Endothelial cell of umbilical vein (primary cell): ENCODE measurements at places on chromosomes 6 and 20. TPM values are rescaled to one million over a fixed set of nuclear protein-coding genes. Genes with fewer than 3 reads are reported as not detected.

DNA sequence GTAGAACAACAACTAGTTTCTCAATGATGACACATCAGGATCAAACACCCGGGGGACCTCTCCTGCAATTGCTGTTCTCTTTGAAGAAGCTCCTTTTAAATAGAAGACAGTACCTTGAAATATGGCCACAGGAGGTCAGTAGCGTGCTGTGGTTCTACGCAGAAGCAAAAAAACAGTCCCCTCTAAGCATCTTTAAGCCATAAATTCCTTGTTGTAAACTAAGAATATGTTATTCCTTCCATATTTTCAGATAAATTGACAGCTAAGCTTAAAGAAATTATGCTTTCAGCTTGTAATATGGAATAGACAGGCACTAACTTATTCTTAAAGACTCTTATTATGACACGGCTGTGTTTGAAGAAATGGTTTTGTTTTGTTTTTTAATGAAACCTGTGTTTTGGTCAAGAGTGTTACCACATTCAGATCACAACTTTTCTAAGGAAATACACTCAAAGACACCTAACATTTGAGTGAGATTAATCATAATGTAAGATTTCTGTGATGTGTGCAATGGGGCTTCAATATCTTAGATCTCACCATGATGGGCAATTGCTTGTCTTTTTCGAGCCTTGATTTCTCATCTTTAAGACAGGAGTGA lies 49.7 kb upstream of the IL20RA start:
- peak; percentile 75 for DNase-seq

DNA sequence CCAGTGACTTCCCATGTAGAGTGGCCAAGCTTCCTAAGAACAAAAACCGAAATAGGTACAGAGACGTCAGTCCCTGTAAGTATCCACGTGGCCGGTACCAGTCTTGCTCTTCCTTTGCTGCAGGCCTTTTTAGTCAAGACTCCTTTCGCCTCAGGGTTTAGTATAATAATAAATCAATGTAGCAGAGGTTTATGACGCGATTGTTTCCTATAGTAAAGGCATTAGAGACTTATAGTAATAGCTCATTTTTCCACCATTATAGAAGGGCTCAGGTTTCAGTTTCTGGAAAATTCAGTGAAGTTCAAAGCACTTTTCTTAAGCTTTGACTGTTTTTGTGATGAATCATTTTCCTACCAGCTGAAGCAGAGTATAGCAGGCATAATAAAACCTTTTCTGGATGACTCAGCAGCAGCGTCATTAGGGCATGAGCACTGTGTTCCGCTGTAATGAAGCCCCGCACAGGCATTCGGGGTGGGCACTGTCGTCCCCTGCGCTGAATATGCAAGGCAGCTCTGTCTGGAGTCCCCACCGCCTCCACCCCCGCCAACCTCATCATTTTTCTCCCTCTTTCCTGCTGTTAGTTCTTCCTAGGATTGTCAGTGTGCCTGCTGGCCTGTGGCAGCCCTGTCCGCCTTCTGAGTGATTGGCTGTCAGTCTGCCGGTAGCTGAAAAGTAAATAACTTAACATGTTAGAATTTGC lies 51.3 kb downstream of the PTPN1 start:
- peak; percentile 97 for DNase-seq

DNA sequence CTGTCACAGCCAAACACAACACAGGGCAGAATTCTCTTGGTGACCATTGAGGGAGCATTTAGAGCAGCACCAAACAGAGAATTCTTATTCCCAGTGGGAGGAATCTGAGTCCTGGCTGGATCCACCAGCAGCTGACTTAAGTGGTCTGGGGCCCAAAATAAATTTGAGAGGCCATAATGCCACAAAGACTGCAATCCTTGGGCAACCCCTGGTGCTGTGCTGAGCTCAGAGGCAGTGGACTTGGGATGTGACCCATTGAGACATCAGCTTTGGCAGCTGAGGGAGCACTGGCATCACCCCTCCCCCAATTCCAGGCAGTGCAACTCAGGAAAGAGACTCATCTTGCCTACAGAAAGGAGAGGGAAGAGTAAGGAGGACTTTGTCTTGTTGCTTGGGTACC lies 48.6 kb upstream of the THBS2 start:
- DNase-seq: no peak

DNA sequence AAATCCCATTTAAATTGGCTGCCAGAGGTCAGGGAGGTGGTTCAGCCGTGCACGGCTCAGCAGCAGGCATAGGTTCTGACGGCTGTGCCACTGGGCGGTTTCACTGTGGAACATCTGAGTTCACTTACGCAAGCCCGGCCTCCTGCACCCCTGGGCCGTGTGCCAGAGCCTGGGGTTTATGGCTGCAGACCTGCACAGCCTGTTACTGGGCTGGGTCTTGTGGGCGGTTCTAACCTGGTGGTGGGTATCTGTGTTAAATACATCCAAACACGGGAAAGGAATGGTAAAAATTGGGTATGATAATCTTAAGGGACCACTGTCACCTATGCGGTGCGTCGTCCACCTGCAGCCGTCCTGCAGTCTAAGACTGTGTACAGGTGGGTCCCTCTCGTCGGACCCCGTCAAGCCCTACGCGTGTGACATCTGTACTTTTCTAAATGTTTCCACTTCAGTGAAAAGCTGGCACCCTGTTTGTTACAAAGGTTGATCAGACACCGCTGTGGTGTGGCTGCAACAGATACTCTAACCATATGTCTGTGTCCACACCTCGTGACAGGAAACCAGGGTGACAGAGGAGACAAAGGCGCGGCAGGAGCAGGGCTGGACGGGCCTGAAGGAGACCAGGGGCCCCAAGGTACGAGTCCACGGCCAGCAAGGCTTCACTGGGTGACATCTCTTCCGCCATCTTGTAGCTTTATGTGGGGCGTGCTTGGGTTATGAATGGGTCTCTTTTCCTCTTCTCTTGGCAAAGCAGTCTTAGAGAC lies 21.5 kb downstream of the COL9A3 start:
- no peak for DNase-seq

GRCh38 chr6:53805016-53805415 lies 10.2 kb downstream of the LRRC1 start:
- DNase-seq: no peak

DNA sequence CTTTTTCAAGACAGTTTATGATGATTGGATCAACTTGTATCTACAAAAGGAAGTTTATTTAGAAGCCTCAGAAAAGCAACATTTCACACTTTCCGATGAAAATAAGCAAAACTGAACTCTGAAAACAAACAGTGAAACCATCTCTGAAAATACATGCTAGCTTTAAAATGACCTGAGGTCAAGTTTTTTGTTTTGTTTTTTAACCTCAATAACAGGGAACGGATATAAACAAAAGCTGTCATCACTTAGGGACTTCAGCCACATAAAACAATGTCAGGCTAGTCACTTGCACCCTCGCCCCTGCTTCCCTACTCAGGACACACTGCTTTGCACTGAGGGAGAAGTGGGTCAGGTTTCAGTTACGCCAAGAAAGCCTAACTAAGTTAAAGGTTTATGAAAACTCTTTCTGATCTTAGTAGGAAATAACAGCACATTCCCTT lies 11.6 kb downstream of the BACH2 start:
- DNase-seq: peak; percentile 71

- no peak for DNase-seq
Observed at GRCh38 chr6:75484535-75484934, 9.1 kb downstream of the FILIP1 start.

DNA sequence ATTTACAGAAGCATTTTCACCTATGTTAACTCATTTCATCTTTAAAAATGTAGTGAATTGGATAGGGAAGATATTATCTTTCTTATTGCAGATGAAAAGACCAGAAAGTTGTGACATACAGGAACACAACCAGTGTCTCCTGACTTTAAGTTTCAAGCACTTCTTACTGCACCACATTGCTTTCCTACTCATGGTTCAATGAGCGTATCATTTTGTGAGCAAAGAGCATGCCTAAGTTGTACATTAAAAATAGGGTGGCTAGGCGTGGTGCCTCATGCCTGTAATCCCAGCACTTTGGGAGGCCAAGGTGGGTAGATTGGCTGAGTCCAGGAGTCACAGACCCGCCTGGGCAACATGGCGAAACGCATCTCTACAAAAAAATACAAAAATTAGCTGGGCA lies 21.2 kb upstream of the RNGTT start:
- no peak for DNase-seq

DNA sequence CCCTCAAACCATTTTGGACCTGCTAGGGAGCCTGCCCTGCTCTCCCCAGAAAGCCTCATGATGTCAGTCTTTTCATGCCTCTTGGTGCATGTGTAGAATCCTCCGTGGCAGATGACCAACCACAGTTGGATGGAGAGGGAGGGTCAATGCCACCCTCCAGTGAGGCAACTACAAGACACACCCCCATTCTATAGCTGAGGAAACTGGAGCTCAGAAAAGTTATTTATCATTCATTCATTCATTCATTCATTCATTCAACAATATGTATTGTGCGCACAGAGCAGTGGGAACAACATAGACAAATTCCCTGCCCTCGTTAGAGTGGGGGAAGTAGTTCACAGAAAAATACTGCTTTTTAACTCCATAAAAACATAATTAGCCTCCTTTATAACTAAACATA lies 16.8 kb downstream of the SNRPB start:
- DNase-seq: no peak

DNA sequence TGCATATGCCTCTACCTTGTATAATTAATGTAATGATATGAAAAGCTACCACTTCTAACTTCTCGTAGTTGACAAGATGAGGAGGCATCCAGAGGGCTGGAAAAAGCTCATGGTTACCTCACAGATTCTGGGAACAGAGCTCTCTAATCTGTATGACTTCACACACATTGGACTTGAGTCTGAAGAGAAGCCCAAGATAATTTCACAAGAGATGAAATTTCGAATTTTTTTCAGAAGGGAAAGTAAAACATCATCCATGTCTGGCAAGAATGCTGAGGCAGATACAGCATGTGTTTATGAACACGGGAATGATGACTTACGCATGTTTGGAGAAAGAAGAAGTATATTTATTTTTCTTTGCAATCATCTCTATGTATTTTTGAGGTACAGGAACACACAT lies 141.8 kb upstream of the TENT5A start:
- DNase-seq: no peak

DNA sequence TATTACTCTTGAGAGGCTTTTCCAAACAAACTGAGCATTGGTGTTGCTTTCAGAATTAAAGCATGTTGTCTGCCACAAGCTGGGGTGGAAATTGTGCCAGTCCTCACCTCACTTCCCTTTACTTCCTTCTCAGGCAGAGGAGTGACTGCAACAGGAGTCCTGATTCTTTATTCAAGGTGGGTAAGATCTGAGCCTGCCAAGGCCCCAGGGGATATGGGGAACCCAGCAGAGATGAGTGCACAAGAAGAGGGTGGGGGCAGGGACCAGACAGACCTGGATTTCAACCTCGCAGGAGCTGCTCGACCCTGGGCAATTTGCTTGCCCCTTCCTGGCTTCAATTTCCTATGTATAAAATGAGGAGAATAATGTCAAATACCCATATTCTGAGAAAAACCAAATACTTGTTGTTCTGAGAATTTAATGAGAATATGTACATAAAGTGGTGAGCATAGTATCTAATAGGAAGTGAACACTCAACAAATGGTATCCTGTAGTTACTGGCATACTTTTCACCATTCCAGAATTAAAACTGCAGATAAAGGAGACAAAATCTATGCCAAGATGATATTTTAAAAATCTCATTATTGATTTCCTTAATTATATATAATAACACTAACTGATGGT lies 17.8 kb downstream of the MAN1A1 start:
- DNase-seq: no peak

- DNase-seq: no peak
Observed at GRCh38 chr6:97461218-97461617, 178.2 kb upstream of the MMS22L start.

DNA sequence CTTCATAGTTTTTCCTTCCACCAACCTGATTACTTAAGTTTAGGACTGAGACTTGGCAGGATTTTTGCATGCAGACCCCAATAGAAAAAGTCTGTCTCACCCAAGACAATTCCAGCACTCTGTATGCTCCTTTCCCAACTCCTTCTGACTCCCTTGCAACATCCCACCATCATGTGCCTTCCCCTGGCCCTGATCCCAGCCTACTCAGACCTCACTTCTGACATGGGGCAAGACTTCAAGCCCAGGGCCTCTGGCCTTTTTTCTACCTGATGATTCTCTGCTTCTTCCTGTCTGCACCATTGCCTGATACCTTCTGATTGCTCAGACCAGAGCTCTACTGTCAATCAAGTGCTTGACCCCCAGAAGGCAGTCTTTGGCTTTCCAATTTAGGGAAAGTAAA lies 96.6 kb downstream of the HAO1 start:
- no peak for DNase-seq

GRCh38 chr6:82712389-82712788 lies 348.8 kb downstream of the TPBG start:
- no peak for DNase-seq

GRCh38 chr6:17475606-17476244 lies 82.3 kb downstream of the CAP2 start:
- no peak for DNase-seq

GRCh38 chr20:18007534-18008292 lies 38.9 kb downstream of the MGME1 start:
- no peak for DNase-seq

DNA sequence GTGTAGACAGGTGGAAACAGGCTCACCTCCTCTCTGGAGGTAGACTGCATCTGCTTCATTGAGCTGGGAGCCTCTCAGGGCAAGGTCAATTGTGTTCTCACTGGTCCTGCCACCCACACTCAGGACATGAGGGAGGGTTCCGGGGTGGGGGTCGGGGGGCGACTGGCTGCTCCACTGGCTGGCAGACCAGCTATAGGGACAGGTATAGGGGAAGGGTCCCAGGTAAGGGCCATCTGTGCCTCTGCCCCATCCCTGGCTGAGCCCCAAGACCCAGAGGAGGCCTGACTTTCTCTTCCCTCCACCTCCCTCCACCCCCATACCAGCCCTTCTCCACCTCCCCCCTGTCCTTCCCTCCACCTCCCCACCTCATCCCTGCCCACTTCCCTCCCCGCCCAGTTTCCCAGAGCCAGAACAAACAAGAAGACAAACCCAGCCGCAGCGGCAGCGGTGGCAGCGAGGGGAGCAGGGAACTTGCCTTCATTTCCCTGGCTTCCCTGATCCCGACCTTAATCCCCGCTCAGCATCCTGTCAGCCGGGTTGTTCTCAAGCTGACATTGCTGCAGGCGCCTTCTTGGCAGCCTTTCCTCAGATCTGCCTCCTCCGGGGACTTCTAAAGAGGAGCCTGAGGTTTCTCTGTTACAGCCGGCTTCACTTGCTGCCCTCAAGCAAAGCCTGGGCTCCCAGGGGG lies 18.3 kb upstream of the FOXP4 start:
- DNase-seq: peak; percentile 48

GMPR gene
- 36.3 and 43.2 TPM in 2 replicates for total RNA-seq

ZNF343 gene
- total RNA-seq: 7.9 and 9.2 TPM in 2 replicates

KHDC1 gene
- total RNA-seq: 3.3 and 3.7 TPM in 2 replicates

PRL gene
- total RNA-seq: not detected in 2 replicates

GPLD1 gene
- 0.53 TPM in 1 of 2 replicates, not detected in the other for total RNA-seq

DBNDD2 gene
- 15.6 and 16.3 TPM in 2 replicates for total RNA-seq

WFDC2 gene
- total RNA-seq: not detected in 2 replicates

ME1 gene
- 27.0 and 29.3 TPM in 2 replicates for total RNA-seq

FOXS1 gene
- total RNA-seq: not detected in 2 replicates

TNXB gene
- 2.7 and 3.2 TPM in 2 replicates for total RNA-seq

LY86 gene
- total RNA-seq: not detected in 2 replicates

FAM83C gene
- not detected in 2 replicates for total RNA-seq

EPB41L2 gene
- total RNA-seq: 84.8 and 87.7 TPM in 2 replicates

C4A gene
- 4.1 and 5.2 TPM in 2 replicates for total RNA-seq

C20orf173 gene
- not detected in 2 replicates for total RNA-seq

APOBEC2 gene
- total RNA-seq: not detected in 2 replicates
